Activated naive CD4-positive, alpha-beta T cell treated with anti-CD3 and anti-CD28 coated beads for 36 hours (primary cell): ENCODE measurements at places on chromosomes 13 and 19. TPM values are rescaled to one million over a fixed set of nuclear protein-coding genes. Genes with fewer than 3 reads are reported as not detected.

DNA sequence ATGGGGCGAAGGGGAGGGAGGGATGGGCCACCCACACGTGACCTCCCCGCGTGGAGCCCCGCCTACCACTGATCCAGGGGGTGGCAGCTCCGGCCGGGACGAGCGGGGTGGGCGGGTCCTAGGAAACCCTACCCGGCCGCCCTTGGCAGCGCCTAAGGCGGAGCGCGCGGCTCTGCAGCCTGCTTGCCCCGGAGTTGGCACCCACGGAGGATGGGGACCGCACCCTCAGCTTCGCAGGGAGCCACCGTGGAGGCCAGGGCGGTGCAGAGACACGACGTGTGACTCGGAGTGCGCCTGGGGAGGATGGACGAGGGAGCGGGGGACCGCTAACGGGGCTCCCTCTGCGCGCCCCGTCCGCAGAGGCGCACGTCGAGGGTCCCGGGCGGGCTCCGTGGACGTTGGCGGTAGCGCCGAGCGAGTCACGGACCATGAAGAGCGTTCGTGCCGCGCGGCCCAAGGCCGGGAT lies at the start of gene RGS9BP:
Gene RGS9BP, plus strand, starts transcription at position 129 of the 466 bp plus-strand sequence. CDS start 416 bp downstream, outside the sequence.
- DNase-seq = peak; percentile 55

GRCh38 chr13:97512732-97513131 lies 78.8 kb downstream of the RAP2A start:
- no peak for DNase-seq

Gene C19orf85
- not detected for total RNA-seq

DNA sequence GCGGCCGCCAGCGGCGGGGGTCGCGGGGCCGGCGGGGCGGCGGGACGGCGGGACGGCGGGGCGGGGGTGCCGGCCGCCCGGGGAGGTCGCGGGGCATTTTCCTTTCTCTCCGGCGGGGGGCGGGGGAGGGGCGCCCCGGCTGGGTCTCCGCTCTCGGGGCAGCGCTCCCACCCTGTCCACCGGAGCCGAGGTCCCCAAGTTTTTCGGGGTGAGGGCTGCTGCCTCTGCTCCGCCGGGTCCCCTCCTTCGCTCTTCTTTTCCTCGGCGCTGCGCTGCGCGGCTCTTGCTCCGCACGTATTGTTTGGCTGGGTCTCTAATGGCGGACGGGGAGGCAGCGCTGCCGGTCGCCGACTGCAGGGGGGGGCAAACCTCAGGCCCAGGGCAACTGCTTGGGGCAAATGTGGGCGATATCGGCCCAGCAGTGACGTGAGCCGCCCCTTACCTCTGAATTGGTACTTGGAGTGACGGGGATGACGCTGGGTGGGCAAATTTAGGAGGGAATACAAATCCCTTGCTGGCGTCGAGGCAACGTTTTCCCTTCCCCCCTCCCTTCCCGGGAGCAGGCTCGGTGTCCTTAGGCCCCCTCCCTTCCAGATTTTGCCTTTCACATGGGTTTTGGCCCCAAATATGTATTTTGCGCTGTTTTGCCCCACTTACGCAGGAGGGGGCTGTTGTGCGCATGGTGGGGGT lies 759 bp downstream of the ZMYM2 start:
- DNase-seq = peak; percentile 73

Gene ZNF160
- total RNA-seq = 25.2 TPM

DNA sequence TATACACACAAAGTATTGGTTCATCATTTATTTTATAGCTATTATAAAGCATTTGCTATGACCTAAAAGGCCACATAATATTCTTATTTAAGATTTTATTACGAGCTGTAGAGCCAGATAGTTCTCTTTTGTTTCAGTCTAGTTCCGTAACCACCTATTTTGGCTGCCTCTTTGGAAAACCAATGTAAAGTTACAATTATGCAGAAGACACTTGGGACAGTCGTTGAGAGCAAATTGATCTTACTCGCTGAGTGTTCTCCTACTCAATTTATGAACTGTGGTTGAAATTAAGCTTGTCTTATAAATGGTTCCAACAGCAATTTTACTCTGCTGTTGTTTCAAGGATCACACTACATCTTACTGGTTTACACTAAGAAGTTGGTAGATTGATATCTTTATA lies 122.3 kb downstream of the SLC7A1 start:
- no peak for DNase-seq

- no peak for DNase-seq
These were observed 27.9 kb upstream of the CEACAM21 start for GRCh38 chr19:41548047-41548446.

DNA sequence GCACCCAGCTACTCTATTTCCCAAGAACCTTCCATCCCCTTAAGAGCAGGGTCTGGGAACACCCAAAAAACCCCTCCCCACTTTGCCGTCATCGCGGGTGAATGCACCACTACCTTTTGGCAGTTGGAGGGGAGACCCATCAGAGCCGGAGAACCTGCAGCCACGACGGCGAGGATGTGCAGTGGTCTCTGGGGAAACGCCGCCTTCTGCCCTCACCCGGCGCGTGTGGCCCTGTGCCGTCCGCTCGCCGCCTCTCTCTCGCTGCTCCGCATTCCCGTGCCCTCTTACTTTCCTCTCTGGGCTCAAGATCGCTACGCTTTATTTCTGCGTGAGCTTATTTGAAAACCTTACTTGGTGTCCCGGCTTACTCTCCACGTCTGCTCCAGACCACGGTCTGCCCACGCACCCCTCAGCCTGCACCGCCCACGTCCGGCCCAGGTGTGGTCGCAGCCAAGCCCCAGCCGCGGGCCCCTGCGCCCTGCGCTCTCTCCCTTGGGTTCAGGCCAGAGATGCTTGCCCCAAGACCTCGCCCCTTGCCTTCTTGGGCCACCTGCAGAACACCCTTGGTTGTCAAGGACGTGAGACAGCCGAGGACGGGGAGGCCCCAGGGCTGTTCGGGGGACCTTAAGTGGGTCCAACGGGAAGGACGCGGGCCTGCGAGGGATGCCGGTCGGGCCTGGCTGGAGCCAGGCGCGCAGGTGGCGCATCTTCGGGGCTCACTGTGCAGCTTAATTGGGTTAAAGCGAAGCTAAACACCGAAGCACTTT lies 2.0 kb upstream of the MAB21L1 start:
- DNase-seq = no peak

Gene SULT2A1
- total RNA-seq = not detected

- no peak for DNase-seq
These were observed 64.0 kb downstream of the ALOX5AP start for GRCh38 chr13:30799356-30799824.

DNA sequence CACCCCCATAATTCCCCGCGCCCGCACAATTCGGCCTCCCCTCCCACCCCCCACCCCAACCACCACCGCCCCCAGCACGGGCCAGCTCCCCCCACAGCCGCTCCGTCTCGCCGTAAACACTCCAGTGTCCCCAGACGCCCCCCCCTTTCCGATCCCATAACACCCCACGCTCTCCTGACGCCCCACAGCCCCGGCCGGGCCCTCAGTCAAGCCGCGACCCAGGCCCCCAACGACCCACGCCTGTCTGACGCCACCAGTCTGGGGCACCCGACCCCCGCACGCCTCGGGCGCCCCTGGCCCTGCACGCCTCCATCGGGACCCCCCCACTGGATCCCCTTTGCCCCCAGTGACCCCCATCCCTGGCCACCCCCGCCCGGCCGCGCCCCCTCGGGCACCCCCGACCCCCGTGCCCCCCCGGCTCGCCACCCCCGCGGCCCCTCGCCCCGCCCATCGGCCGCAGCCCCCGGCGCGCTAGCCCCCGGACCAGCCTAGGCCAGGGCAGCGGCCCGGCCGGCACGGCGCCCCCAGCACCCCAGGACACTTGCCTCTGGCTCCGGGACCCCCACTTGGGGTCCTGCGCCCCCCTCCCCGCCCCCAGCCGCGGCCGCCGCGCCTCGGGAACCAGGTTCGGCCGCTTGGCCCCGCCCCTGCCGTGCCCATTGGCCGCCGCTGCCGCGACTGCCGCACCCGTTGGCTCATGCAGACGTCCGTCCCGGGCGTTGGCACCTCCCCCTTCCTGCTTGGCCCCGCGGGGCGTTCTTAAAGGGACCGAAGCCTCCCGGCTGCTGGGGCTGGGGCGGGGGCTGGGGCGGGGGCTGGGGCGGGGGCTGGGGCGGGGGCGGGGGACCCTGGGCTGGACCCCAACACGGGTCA lies at the start of gene FKBP8:
Gene FKBP8, minus strand, starts transcription at position 633 of the 873 bp plus-strand sequence. CDS start 1,603 bp downstream, outside the sequence.
- DNase-seq = peak; percentile 97

Gene CRB3
- total RNA-seq = 1.2 TPM

DNA sequence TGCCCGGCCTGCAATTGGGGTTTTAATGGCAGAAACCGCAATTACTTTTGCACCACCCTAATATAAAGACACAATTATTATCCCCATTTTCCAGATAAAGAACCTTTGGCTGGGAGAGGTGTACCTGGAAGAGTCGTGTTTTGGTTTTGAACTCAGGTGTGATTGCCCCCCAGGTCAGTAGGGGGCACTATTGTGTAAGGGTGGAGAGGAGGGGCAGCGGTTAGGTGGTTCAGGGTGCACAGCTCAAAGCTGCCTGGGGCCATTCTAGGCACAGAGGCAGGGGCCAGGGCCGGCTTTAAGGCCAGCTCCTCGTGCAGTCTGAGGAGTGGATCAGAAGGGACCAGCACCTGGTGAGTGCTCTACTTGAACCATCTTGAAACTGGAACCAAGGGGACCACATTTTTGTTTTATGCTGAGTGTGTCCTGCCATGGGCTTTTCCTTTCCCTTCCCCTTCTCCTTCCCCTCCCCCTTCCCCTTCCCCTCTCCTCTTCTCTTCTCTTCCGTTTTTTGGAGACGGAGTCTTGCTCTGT lies 5.8 kb upstream of the FCGRT start:
- DNase-seq = peak; percentile 87

DNA sequence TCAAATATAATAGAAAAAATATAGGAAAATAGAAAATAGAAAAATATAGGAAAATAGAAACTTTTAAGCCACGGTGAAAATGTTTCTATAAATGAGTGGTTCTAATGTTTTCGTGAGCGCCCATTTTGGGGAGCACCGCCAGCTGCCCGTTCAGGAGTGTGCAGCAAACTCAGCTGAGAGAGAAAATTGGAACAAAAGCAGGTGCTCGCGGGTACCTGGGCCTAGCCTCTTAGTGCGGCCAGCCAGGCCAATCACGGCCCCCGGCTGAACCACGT lies 204 bp upstream of the PDX1 start:
- no peak for DNase-seq

GRCh38 chr13:38697197-38697596 lies 10.3 kb downstream of the FREM2 start:
- DNase-seq = no peak

- no peak for DNase-seq
These were observed 44.2 kb downstream of the PCDH8 start for GRCh38 chr13:52804202-52804641.

Gene DAND5
- total RNA-seq = not detected

DNA sequence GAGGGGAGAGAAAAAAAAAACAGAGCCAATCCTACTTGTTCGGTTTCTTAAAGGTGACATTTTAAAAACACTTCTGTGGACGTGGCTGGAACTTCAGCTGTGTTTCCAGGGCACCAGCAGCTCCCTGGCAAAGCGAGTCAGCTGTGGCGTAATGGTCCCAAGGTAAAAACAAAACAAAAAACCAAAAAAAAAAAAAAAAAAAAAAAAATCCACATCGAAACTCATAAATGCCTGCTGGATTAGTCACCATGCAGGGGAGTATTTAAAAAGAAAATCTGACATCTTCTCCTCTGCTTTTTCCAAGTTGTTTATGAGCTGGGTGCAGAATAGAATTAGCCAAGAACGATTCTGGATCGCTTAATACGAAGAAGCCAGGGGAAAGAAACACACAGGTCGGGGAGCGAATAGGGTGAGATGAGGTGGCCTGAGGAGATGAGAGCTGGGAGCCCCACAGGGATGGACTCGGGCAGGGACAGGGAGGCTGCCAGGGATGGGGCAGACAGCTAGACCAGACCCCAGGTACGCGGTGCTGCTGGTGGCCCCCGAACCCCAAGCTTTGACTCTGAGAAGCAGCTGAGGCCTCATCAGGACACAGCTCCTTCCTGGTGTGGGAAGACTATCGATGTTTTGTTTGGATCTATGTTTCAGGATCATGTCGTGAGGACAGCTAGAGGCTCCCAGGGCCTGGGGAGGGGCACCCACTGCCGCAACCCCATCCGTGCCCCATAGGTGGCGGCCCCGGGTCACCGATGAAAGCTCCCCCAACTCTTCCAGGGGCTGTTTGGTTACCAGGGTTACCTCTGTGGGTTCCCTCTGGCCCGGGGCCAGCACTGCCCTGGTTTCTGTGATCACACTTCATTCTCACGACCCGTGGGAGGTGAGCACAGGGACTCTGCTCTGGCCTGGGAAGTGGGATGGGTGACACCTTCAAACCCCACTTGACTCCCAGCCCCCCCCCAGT lies 3.1 kb upstream of the CTXN1 start:
- DNase-seq = peak; percentile 57

DNA sequence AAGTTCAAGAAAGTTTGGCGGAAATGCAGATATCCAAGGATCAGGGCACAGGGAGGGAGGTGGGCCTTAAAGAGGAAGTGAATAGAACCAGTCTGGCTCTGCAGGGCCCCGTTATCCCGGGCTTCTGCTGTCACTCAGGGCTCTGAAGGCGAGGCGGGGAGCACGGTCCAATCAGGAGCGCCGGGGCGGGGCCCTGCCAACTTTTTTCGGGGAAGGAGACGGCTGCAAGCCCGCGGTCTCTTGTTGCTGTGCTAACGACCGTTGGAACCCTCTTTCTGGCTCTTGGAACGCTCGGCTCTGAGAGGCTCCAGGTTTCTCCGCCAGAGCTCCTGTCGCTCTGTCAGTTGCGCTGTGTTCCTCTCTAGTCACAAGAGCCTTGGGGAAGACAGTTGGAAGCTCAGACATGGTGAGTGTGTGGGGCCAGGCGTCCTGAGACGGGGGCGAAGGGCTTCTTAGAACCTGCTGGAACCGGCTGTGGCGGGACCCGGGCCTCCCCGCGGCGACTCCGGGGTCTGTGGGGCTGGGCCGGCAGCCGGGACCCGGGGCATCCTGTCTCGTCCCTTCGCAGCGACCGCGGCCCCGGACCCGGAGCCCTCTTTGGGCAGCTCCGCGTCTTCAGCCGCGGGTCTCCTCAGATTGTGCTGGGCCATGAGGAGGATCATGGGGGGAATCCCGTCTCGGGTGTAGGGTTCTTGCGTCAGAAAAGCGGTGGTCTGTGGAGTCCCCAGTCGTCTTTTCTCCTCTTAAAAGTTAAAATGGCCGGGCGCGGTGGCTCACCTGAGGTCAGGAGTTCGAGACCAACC lies 27.7 kb downstream of the ZNF844 start:
- DNase-seq = peak; percentile 86

Gene SERPINE3
- not detected for total RNA-seq

Gene DAZAP1
- total RNA-seq = 265 TPM

GRCh38 chr13:90485436-90485835 lies 862.1 kb upstream of the MIR17HG start:
- no peak for DNase-seq

DNA sequence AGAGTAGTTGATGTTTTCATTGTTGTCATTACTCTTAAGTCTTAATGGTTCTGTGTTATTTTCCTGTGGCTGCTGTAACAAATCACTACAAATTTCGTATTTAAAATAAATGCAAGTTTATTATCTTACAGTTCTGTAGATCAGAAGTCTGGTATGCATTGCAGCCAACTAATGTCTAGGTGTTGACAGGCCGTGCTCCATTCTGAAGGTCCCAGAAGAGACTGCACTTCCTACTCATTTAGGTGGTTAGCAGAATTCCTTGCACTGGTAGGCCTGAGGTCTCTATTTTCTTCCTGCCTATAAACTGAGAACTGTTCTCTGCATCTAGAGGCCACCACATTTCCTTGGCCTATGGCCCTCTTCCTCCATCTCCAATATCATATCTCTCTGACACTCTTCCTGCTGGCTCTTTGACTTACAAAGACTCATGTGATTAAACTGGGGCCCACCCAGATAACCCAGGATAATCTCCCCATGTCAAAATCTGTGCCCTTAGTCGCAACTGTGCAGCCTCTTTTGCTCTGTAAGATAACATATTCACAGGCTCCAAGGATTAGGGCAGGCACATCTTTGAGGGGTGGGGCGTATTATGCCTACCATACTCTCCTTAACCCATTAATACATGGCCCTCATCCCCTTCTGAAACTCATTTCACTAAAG lies 468.4 kb downstream of the FOXO1 start:
- DNase-seq = no peak
